Fibroblast of skin of left quadriceps (primary cell): ENCODE measurements at places on chromosomes 12 and 14.

DNA sequence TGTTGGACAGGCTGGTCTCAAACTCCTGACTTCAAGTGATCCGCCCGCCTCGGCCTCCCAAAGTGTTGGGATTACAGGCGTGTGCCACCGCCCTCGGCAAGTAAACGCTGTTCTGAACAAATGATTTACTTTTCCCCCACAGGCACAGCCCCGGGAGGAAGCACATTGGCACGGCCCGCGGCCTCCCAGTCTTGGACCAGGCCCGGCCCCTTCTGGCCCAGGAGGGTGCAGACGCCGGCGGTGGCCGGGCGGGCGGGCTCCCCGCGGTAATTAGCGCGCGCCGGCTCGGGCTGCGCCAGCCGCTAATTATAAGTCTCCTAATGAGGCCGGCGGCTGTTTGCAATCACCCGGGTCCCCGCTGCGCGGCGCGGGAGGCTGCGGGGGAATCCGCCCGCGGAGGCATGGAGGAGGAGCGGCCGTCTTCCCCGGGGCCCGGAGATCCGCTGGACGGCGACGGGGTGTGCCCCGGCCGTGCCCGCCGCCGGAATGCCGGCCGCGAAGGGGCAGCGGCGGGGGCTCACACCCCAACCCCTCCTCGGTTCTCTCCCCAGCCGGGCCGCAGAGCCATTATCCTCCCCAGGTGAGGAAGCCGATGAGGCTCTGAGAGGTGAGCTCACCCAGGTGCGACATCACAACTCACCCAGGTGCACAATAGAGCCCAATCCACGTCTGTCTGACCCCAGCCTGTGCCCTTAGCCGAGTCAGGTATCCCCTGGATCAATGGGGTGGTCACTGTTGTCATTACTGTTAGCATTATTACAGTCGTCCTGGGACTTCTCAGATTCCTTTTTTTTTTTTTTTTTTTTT is 3.3 kb upstream of the POP5 start:
- no peak for DNase-seq

DNA sequence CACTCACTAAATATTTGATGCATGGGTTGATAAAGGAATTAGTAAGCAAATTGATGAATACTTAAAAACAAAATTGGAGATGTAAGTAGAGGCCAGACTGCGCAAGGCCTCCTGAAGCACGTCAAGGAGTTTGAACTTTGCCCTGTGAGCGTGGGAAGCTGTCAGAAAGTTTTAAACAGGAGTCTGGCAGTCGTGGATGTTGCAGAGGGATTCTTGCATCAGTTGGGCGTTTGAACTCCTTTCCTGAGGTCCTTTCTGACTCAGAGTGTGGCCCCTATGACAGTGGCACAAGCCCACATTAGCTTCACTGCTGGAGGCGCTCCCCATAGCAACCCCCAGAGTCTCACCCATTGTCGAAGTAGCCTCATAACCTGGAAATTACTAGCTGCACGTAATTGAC is 17.9 kb upstream of the IL22 start:
- DNase-seq = no peak

DNA sequence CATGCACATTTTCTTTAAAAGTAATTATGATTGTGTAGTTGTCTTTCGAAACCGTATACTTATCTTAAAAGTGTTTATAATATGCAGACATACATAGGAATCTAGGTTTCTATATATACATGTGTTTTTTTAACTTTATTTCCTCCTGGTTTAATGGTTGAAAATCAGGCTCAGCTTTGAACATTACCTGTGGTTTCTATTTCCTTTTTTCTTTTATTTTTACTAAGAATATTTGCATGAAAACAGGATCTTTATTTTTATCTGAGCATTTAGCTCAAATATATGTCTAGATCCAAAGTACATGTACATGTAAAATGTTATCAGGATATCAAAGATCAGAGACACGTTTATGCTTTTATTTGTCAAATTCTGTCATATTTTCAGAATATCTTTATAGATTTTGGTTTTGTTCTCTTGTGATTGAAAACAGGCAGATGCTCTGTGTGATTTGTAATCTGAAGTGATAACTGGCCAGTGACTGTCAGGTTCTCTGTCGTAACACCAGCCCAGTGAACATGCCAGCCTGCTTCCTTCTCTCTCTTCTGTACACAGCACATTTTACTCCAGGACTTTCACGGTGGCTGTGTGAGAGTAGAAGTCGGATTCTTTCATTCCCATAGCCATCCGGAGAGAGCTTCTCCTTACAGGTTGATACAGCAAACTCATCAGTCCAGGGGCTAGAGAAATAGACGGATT is 13.7 kb downstream of the TCTN1 start:
- DNase-seq = no peak

DNA sequence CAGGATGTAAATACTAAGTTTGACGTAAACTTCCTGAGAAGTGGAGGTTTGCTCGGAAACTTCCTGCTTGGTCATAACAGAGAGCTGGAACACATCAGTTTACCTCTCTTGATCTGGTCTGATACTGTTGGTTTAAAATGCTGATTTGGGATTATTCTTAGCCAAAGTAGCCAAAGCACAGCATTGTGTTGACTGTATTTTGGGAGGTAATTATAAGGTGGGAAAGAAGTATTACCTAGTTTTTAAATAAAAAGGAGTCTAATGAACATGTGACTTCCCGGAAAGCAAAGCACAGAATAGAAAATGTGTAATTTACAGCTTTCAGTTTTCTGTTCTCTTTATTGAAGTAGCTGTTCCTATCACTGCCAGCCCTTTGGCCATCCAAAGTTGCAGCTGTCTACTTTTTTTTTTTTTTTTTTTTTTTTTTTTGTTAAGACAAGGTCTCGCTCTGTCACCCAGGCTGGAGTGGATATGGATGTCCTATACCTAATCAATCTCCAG is 52.2 kb upstream of the SRP54 start:
- DNase-seq = no peak

GRCh38 chr12:118073768-118074167 is 12.8 kb upstream of the WSB2 start:
- DNase-seq = no peak

DNA sequence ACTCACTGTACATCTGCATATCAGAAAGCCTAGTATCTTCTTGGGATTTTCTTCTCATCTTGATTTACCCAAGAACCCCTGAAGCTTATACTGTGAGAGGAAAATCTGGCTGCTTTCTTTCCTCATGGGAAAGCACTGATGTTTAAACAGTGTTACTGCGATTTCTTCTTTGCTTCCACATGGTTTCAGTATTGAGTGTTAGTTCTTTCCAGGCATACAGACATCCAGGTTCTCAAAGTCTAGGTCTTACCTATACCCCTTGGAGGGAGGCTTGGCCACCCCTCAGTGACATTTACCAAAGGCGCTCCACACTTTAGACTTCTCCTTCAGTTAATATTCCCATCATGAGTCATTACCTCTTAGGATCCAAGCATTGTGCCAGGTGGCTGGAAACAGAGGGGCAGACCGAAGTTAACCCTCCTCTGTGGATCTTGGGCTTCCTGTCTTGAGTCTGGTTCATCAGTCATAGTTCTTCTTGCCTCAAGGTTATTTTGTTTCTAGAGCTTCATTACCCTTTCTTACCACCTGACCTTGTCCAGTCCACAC is 79.1 kb downstream of the TMEM117 start:
- no peak for DNase-seq

DNA sequence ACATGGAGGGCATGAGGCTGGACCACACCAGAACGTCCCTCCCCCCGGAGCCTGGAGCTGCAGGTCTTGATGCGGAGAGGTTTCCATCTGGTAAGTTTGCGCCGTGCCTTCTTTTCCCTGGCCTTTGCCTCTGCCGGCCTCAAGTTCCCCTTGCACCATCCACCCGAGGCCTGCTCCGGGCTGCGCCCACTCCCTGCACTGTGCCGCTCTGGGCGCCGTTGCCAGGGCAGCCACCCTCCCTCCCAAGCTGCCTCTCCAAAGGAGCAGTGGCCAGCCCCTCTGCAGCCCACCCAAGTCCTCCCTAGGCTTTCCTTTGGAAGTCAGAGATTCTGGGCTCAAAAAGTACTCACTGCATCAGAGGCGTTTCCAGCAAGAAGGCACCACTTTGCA is 46.2 kb upstream of the MEG3 start:
- DNase-seq = no peak

DNA sequence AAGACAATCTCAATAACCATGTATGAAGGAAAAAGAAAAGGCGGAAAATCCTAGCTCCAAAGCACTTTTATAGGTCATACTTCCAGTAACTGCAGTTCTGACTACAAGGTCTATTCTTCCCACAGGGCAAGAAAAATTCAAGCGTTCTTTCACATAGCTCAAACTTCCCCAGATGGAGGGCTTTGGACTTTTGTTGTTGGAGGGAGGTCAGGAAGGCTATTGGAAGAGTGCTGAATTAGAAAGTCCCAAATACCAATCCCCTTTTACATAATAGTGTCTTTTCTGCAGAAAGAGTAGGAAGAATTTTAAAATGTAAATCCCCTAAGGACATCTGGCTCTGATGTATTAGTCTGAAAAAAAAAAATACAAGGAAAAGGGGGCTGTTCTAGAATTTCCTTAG is 309.4 kb downstream of the MDGA2 start:
- DNase-seq = no peak
